M059J (cell line): ENCODE measurements at places on chromosomes 3 and 15. TPM values are rescaled to one million over a fixed set of nuclear protein-coding genes. Genes with fewer than 3 reads are reported as not detected.

EDC3 gene
- total RNA-seq: 4.7 and 9.8 TPM in 2 replicates

PHLDB2 gene
- total RNA-seq: 63.7 and 89.3 TPM in 2 replicates

GRCh38 chr15:66875588-66876420 lies 173.8 kb downstream of the SMAD6 start:
- DNase-seq: peak; percentile 24

DNA sequence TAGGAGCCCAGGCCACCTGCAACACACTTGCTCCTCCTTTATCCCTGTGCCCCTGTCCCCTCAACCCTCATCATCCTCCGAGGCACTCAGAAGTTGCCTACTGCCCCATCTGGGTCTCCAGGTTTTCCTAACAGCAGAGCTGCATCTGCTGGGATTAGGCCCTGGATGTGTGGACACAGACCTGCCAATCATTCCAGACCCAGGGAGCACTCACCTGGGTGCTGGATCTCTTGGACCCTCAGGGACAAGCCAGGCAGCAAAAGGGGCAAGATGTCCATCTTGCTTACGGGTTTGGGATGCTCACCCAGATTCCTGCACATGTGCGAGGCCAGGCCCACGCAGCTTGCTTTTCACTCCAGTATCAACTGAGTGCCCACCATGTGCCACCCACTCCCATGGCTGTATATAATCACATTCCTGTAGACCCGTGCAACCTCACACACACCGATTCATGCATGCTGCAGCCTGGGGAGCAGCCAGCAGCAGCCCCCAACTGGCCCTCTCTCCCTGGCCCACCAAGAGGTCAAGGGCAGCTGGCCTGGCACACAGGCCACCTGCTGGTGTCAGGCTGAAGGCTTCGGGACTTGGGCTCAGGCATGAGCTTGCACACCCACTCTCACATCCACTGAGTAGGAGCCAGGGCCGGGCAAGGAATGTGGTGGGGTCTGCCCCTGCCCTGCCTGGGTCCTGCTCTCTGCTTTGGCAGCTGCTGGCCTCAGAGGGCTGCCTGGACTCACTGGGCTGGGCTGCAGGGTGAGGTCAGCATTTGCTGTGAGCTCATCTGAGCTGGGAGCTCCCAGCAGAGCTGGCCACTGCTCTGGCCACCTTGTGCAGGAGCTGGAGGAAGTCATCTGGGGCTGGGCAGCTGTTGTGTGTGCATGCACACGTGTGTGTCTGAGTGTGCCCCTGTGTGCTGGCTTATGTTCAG lies 14.9 kb downstream of the PRKCD start:
- no peak for DNase-seq
